Purkinje cell (primary cell): ENCODE measurements at places on chromosomes 12 and 14. TPM values are rescaled to one million over a fixed set of nuclear protein-coding genes. Genes with fewer than 3 reads are reported as not detected.

MSI1 gene
- 0.73 and 1.0 TPM in 2 replicates for polyA plus RNA-seq

EPYC gene
- not detected in 2 replicates for polyA plus RNA-seq

LRRK2 gene
- polyA plus RNA-seq = 9.5 and 12.6 TPM in 2 replicates

SYCP3 gene
- 4.2 and 6.0 TPM in 2 replicates for polyA plus RNA-seq

SAMD15 gene
- 37.4 and 37.8 TPM in 2 replicates for polyA plus RNA-seq

P2RX7 gene
- polyA plus RNA-seq = 0.69 and 1.5 TPM in 2 replicates

CS gene
- 117 and 124 TPM in 2 replicates for polyA plus RNA-seq
